ENCODE measurements at places on chromosomes 5 and 9.

GRCh38 chr5:138945421-138946240 lies 70.5 kb upstream of the LRRTM2 start:
- DNase-seq: no peak

DNA sequence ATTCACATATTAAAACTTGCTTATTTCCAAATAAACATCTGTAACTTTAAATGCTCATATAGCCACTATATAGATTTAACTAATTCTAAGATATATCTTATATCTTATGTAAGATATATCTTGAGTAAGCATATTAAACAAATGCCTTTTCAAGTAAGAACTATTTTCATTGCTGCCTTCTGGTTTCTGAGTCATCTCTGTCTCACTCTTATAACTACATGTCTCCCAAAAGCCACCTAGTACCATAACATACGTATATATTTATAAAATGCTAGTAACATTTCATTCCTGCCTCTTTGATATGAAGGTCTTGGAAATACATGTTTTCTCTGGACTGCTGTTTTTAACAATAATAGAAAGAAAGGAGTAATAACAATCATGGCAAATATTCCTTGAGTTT lies 429.5 kb downstream of the DTWD2 start:
- no peak for DNase-seq

GRCh38 chr5:133386662-133387061 lies 225.7 kb downstream of the FSTL4 start:
- no peak for DNase-seq

GRCh38 chr5:75275147-75275546 lies 38.5 kb upstream of the ANKRD31 start:
- no peak for DNase-seq

GRCh38 chr9:6441269-6441668 lies 28.3 kb downstream of the UHRF2 start:
- DNase-seq: no peak

GRCh38 chr5:170885256-170885655 lies 23.4 kb downstream of the RANBP17 start:
- DNase-seq: no peak

DNA sequence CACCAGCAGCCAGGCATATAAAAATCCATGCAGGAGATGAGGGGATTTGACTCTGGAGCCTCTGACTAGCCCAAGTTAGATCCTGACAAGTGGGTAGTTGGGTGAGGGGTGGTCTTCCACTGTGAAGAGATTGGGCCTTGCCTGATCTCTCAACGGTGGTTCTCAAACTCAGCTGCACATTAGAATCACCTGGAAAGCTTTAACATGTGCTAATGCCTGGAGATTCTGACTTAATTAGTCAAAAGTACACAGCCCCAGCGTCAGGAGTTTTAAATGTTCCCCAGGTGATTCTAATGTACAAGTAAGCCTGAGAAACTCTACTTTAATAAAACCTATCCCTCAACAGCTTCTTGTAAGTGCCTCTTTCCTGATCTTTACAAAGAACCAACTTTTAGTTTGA lies 57.5 kb downstream of the GCNT4 start:
- DNase-seq: no peak

DNA sequence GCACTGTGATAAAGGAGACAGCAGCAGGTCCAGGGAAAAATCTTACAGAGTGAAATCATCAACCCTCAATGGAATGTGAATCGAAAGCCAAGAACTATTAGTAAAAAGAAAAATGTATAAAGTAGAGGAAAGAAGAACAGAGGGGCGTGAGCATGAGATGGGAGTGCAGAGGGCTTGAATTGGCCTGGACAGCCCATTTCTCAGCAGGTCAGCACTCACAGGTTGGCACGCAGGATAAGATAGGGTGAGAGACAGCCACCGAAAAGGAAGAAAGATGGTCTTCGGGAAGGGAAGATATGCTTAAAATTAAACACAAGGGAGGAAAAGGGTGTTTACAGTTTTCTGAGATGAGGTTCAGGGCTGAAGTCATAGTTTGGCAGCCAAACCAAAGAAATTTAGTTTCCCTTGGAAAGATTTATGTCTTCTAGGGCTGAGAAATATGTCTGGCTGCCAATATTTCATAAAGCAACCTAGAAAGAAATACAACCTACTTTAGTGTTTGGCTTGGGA lies 524.7 kb downstream of the SPATA31D1 start:
- DNase-seq: no peak

GRCh38 chr9:92270511-92270910 lies 23.0 kb downstream of the IARS1 start:
- no peak for DNase-seq

- DNase-seq: peak; percentile 63
These were observed 97.4 kb upstream of the CLINT1 start for GRCh38 chr5:157956271-157956885.

DNA sequence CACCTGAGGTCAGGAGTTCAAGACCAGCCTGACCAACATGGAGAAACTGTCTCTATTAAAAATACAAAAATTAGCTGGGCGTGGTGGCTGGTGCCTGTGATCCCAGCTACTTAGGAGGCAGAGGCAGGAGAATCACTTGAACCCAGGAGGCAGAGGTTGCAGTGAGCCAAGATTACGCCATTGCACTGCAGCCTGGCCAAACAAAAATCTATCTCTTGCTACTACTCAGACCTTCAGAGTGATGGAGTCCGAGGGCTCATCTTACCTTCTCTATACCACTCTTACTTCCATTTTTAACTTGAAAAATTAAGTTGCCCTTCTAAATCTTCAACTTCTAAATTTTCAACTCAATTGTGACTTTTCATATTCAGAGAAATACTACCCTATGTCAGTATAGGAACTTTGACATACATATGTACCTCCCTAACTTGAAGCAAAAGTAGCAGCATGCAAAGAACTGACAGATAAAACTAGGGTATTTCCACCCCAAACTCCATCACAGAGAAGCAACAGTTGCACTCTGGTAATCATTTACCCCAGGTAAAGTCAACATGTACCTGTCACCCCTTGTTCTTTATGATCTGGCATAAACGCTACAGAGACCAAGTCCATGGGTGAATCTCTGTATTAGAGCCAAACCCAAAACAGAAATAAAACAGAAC lies 11.4 kb downstream of the ZFAND5 start:
- DNase-seq: no peak

GRCh38 chr9:85995599-85995998 lies 54.7 kb downstream of the NAA35 start:
- DNase-seq: no peak

DNA sequence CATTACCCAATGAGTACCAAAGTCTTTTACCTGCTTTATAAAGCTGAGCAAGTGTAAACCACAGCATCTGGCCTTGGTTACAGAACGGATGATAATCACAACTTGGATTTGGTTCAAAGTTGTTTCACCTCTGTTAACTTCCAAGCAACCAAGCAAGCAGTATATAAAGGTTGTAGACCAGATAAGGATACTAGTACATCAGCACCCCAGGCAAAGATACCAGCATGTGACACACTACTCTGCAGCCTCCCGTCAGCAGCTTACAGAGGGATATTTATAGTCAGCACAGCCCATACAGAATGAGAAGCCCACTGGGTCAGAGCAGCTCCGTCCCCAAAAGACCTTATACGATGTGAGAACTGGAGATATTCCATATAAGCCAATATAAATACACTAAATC lies 193.3 kb downstream of the SMARCA2 start:
- DNase-seq: no peak

DNA sequence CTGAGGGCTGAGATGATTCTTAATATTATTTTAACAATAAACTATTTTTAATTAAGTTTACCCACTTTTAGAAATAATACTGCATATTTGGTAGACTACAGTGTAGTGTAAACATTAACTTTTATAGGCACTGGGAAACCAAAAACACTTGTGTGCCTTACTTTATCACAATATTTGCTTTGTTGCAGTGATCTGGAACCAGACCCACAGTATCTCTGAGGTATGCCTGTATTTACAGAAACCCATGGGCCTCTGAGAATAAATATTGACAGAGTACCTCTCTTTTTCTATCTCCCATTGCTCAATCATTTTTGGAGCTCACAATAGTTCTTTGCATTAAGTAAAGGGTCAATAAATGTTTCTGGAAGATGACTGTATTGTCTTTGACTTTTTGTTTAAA lies 73.3 kb downstream of the SLCO4C1 start:
- no peak for DNase-seq

DNA sequence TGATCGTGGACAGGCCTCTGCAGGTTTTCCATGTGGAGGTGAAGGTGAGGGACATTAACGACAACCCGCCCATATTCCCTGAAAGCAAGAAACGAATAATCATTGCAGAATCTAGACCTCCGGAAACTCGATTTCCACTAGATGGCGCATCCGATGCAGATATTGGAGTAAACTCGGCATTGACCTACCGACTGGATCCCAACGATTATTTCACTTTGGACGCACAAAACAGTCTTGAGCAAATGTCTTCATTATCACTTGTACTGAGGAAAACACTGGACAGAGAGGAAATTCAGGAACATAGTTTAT lies 621 bp downstream of the PCDHA13 start:
- peak; percentile 35 for DNase-seq

DNA sequence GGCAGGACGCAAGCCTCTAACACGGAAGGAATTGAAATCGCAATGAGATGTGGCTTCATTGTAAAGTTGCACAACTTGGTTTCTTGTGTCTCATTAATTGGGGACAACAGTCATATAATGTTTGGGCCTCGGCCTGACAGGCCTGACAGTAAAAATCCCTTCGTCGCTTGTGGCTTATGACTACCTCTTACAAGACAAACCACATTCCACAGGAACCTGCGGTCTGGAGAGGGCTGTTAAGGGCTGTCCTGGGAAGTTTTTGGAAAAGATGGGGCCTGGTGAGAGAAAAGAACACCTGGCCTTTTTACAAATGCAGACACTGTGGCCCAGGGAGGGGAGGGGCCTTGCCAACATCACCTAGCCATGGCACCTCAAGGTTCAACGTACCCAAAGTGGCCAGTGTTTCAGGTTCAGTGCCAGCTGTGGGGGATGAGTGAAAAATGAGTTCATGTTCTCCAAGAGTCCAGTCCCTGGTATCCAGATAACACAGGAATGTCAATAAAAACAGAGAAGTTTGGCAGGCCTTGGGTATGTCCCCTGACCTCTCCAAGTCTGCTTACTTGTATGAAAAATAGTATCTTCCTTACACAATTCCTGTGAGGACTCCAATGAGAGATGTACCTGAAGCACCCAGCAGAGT lies 22.2 kb downstream of the SHB start:
- no peak for DNase-seq

GRCh38 chr9:106755736-106756135 lies 107.2 kb upstream of the ZNF462 start:
- no peak for DNase-seq

DNA sequence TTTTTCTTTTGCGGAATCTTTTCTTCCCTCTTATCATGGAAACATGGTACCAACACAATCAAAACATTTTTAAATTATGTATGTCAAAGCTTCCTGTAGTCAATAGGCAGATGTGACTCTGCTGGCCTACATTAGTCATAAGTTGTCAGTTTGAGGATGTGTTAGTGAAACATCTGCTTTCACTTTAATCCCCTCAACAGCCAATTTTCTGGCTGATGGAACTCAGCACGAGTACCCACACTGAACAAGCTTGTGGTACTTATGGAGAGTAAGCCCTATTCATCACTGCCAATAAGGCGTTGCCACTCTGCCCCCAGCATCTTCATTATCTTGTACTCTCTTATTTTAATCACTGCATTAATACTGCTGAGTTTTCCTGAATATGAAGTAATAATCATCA lies 1034.4 kb downstream of the CDH9 start:
- DNase-seq: no peak

- DNase-seq: no peak
These were observed 642.1 kb downstream of the TLE1 start for GRCh38 chr9:81047280-81047679.

DNA sequence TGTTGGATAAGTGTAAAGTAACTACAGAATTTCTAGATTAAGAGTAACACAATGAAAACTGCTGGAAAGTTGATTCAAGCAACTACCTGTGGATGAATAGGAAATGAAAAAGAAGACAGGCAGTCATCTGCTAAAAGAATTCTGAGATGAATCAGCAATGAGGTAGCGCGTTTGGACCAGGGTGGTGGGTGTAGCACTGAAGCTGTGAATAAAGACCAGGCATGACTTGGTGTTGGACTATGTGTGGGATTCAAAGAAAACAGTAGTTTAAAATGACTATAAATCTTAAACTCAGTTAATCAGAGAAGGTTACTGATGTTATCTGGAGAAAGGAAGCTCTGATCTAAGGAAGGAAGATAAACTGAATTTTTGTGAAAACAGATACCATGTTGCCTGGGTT lies 159.8 kb downstream of the FBN2 start:
- no peak for DNase-seq

DNA sequence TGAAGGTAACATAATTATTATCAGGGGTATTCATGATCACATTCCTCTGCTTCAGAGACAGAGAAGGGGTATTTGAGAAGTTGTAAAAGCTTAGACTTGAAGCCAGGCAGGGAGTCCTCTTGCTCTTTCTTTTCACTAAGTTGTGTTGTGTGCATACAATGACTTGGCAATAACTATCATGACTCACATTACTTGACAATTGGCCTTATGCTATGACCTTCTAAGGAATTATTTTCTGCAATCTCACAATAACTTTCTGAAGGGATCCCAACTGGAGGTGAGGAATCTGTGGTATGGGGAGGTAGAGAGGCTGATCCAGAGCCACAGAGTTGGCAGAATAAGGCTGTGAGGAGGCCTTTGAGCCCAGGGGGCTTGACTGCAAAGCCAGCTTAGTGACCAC lies 622.3 kb downstream of the MTRR start:
- no peak for DNase-seq

DNA sequence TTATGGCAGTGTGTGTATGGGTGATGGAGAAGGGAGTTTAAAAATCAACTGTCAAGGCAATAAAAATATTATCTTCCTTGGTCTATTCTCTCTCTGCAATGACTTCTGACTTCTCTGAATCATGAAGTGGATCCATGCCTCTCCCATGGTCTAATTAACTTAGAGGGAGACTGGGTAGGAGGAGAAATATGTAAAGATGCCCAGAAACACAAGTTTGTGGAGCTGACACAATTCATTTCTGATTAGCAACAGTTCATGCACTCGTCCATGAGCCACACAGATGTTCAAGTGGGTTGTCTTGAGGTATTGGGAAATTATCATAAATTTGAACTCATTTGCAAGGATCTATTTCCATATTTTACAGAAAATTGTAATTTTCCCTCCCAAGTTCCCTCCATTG lies 38.1 kb downstream of the INSYN2B start:
- no peak for DNase-seq

DNA sequence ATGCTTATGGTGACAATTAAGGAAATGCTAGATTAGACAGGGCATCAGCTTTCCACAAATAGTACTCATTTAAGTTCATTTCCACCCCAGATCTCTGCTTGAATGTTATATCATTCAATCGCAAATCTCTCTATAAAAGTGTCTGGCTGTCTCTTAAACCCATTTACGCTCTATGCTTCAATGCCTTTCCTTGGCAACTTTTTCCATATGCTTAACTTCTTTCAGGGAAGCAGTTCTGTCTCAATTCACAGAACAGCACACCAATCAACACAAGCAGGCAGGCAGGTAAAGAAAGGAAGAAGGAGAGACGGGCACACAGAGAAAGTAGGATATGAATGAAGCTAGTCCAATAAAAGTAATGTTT lies 243.1 kb downstream of the DENND1A start:
- DNase-seq: no peak

All from globus pallidus (tissue), 1 donor.